Left ventricle myocardium superior (tissue), 1 donor: ENCODE measurements at places on chromosomes 2 and 18. TPM values are rescaled to one million over a fixed set of nuclear protein-coding genes. Genes with fewer than 3 reads are reported as not detected.

- DNase-seq, result no peak
These were observed 8.7 kb upstream of the ADGRF3 start for GRCh38 chr2:26355038-26355995.

- DNase-seq, result no peak
These were observed 25.4 kb downstream of the SESTD1 start for GRCh38 chr2:179239195-179239594.

GRCh38 chr2:129713337-129713736 is 266.1 kb upstream of the RAB6C start:
- no peak for DNase-seq

DNA sequence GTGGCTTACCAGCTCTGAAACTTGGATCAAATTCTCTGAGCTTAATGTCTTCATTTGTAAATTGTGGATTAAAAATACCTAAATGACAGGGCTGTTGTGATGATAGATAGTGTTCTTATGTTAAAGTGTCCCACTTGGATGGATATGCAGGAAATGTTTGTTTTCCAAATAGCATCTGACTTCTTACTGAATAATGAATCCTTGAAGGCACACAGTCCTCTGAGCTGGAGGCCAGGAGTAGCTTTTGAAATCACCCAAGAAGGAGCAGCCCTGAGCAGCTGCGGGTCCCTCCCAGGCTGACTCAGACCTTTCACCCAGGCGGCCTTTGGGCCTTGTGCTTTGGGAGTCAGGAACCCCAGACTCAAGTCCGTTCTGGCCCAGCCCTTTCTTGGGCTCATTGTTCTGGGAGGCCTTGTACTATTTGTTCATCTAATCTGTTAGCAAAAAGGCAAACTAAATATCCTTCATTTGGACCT is 173.0 kb upstream of the GATA6 start:
- DNase-seq, result peak; percentile 43

The METTL4 gene
- total RNA-seq, result 5.9 TPM

DNA sequence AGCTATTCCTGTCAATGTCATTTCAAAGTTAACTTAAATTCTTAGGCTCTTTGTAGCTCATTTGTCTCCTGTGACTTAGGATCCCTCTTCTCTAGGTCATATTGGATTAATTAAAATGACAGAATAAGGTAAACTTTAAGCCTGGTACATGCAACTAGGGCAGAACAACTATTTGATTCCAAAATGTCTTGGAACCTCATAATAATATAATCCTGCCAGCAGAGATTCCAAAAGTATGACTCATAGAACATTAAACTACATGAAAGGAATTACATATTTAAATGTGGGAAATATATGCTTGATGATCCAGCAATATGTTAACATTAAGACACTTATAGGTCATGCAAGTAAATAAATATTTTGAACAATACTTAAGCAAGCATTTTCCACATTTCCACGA is 63.3 kb downstream of the COL3A1 start:
- no peak for DNase-seq

The ATG4B gene
- total RNA-seq, result 42.3 TPM

GRCh38 chr18:54787616-54788015 is 40.7 kb upstream of the RAB27B start:
- DNase-seq, result no peak

The SYT4 gene
- total RNA-seq, result 1.9 TPM

- no peak for DNase-seq
These were observed 56.1 kb downstream of the RBM43 start for GRCh38 chr2:151205571-151205970.
